ENCODE measurements at places on chromosomes 4 and X. TPM values are rescaled to one million over a fixed set of nuclear protein-coding genes. Genes with fewer than 3 reads are reported as not detected.

- DNase-seq = no peak
Observed at GRCh38 chr4:138898282-138898681, 117.3 kb upstream of the NOCT start.

The TXK gene
- total RNA-seq = 0.57 TPM

DNA sequence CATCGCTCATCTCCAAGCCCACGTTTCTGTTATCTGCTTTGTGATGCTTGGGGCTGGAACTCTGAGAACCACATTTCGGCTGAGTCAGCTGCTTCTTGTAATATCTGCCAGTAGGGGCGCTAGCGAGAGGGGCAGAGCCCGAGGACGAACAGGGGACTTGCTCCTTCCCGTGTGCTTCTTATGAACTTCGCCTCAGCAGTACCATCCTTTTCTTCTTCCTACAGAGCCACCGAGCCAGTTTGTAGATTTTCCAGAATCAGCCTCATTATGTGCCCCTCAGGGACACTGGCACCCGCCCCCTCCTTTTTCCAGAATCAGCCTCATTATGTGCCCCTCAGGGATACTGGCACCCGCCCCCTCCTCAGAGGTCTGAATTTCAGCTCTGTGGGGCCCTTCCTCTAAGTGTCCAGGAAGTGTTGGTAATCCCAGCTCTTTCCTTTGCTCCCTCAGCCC is 441.7 kb upstream of the RASGEF1B start:
- DNase-seq = peak; percentile 51

GRCh38 chrX:150730719-150731118 is 37.5 kb downstream of the MTMR1 start:
- DNase-seq = no peak

The NAA11 gene
- not detected for total RNA-seq

The RAI2 gene
- total RNA-seq = 4.8 TPM

DNA sequence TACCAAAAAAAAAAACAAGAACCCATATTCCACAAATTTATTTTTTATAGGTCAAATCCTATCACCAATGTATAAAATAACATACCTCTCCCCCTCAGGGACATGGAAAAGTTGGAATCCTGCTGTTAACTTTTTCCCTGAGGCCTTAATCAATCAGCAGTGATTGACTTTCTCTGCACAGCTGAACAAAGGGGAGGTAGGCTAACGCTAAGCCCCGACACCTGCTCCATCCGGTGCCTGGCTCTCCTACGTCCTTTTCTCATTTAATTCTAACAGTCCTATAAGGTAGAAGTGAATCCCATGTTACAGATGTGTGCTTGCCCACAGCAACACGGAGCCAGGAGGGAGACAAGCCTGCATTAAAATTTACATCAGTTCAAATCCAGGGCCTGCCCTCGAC is 2.8 kb downstream of the CENPU start:
- no peak for DNase-seq

GRCh38 chrX:12319992-12320391 is 181.7 kb downstream of the FRMPD4 start:
- no peak for DNase-seq

- no peak for DNase-seq
Observed at GRCh38 chr4:2361366-2362265, 56.8 kb downstream of the ZFYVE28 start.

The TEX13C gene
- not detected for total RNA-seq

Measured in colonic mucosa (tissue), 4 donors.